ENCODE measurements at places on chromosomes 11 and 22.

GRCh38 chr11:125542709-125543108 is 26.6 kb upstream of the EI24 start:
- no peak for DNase-seq

- no peak for DNase-seq
These were observed 4.1 kb downstream of the PITPNM1 start for GRCh38 chr11:67500831-67501715.

DNA sequence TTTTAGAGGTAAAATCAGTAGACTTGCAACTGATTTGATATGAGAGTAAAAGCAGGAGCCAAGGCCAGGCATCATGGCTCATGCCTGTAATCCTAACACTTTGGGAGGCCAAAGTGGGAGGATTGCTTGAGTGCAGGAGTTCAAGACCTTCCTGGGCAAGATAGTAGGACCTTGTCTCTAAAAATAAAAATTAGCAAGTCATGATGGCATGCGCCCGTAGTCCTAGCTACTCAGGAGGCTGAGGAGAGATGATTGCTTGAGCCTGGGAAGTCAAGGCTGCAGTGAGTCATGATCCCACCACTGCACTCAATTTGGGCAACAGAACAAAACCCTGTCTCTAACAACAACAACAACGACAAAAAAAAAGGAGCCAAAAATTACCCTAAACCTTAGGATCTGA is 13.5 kb downstream of the SGSM3 start:
- no peak for DNase-seq

DNA sequence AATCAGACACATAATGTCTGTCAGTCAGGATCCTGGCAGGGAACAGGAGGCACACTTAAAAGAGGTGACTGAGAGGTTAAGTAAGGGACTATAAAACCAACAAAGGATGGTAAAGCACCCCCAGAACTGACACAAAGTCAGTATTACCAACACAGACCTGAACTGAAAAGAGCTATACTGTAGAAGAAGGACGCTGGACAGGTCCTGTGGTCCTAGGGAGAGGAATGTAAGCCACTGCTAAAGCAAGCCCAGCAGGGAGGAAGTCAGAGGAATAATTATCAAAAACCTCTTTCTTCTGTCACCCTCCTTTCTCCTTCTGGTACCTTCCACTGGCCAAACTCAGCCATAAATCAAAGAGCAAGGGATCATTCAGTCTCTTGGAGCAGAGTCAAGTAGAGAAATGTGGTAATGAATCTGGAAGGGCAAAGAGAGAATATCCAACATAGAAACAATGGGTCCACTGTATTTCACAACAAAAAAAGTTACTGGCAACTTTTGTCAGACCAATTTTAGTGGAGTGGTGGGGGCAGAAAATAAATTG is 33.4 kb upstream of the ANGPTL5 start:
- DNase-seq = no peak

DNA sequence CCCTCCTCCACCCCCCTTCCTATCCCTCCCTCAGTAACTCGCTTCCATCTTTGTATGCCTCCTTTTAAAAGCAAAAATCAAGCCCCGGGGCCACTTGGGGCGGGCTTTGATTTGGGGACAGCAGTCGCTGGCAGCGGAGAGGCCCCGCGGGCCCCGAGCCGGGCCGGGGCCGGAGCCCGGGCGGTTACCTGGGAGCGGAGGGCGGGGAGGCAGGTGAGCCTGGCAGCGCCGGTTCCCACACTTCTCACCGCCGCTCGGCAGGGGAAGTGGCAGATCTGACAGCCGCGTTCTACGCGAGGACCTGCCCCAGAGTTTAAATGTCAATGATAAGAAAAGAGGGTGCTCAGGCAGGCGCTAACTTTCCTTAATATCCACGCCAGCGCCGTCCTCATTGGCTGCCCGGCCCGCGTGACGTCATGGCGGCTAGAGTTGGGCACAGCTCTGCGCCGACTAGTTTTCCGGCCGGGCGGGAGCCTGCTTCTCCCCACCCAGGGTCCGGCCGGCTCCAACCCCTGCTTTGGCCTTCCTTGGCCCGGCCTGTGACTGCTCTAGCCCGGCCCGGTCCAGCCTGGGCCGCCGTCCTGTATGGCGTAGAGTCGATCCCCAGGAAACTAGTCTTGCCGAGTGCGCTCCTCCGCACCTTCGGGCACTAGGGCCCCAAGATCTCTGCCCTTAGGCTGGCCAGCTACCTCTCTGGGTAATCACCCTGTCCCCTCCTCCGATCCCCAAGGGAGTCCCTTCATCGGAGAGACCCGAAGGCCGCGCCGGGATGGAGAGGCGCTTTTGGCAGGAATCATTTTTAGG is 6.7 kb upstream of the PAX6 start:
- no peak for DNase-seq

DNA sequence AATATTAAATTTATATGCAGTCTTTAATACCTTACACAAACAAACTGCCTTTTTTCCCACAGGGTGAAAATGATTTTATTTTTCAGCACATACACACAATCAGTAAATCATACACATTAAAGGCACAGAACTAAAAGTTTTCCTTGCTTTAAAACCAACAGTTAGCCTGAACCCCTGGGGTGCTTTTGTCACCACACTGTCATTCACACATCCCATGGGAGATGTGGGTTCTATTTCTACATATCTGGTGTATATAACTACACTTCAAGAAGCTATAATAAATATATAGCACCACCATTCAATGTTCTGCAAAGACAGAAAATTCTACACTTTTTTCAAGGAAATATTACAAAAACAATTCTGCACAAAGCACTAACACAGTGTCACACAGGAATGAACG is 197.0 kb downstream of the GUCY1A2 start:
- DNase-seq = no peak

GRCh38 chr11:44574610-44575287 is 9.3 kb downstream of the CD82 start:
- DNase-seq = no peak

- no peak for DNase-seq
These were observed 80.2 kb downstream of the PRR5L start for GRCh38 chr11:36376009-36376887.

GRCh38 chr11:112852143-112852866 is 108.9 kb upstream of the NCAM1 start:
- DNase-seq = no peak

- DNase-seq = no peak
These were observed 101.5 kb downstream of the BRD1 start for GRCh38 chr22:49726022-49726681.

DNA sequence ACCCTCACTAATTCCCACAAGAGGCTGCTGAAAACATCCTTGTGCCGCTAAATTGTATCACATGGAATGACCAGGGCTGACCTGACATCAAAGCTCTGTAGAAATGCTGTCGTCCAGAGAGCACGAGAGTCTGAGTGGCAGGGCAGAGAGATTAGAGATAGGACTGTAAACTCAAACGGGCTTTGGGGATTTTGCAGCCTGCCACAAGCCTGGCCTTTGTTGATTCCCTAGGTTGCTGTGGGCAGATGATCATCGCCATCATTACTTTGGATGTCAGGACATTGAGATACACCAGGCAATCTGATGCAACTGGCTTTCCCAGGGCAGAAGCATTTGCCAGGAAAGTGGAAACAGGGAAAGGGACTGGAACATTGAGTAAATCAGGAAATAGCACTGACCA is 131.6 kb downstream of the ETS1 start:
- DNase-seq = no peak

GRCh38 chr22:45846952-45847351 is 130.0 kb downstream of the WNT7B start:
- DNase-seq = no peak

DNA sequence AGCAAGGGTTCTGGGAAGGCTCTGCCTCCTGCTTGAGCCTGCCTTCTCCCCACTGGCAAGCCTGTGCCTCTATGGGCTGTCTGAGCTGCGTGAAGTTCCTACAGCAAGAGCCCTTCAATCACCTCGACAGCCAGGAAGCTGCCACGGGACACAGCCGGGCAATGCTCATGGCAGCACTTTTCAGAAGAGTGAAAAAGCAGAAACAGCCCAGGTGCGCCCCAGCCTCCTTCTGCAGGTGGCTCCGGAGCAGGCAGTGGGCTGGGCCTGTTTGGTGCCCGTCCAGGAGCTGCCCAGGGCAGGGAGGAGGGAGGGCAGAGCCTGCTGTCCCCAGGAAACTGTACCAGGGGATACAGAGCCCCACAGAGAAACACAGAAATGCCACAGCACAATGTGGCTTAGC is 24.6 kb upstream of the COMT start:
- no peak for DNase-seq

DNA sequence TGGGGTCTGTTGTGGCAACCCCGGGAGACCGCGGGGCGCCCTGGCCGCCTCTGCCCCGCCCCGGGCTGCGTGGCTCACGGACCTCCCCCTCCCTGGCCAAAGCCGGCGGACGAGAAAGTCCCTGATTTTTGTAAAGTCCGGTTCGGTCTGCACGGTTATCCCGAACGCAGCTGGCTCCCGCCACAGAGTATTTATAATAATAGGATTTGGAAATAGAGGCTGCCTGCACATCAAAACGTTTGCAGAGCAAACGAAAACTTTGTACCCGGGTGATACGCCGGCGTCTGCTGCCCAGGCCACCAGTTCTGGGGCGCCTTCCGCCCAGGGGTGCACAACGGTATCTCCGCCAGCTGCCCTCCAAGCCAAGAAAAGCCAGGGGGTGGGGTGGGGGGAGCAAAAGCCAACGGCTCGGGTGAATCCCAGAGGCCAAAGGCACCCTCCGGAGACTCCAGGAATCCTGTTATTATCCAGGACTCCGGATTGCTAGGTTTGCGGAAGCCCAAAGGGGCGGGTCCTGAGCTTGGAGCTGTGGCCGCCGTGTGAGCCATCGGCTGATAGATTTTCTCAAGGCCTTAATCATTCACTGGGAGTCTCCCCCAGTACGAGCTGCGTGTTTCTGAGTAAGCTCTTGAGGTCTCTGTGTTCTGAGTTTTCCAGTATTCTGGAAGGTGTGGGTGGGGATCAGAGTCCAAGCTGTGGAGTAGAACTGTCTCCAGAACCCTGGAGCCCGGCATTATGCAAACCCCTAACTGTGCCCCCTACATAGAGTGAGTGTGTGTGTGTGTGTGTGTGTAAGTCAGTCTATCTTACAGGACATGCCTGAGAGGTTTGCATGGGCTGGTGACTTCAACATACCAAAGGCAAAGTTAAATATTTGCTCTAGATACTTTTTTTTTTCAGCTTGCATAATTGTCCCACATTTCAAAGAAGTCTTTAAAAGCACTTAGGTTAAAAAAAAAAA is 673 bp upstream of the SHANK2 start:
- DNase-seq = no peak

DNA sequence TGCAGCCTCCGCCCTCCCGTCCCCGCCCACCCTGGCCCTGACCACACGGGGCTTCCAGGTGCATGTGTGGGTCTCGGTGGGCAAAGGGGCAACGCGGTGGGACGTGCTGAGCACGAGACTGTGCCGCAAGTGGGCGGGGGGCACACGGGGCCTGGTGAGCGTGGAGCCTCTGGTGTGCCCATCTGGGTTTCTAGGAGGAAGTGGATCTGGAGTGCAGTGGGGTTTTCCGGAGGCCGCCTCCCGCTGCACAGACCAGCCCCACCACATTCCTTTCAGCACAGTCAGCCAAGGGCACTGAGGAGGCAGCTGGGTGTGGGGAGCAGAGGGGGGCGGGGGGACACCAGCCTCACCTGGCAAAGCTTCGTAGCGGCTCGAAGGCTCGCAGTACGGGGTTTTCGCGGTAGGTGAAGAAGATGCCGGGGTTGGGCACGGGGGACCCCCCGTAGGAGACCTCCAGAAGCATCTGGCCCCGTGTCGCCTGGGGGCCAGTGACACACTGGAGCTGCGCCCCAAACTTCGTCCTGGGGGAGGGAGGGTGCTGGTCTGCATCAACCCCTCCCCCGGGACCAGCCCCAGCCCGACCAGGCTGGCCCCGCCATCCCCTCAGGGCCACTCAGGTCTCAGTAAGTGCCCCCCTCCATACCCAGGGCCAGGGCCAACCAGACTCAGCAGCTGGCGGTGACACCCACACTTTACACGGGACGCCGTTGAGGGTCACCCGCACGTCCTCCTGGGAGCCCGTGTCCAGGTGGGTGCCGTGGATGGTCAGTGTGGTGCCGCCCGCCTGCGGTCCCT is 12.4 kb upstream of the MAPK11 start:
- DNase-seq = no peak

GRCh38 chr22:38766076-38766777 is 10.4 kb upstream of the SUN2 start:
- DNase-seq = no peak
